ENCODE measurements at places on chromosomes 11 and 22.
A peak's percentile ranks its signal among the peaks of the same experiment; 100 is the strongest.

- DNase-seq: no peak
These were observed 144.5 kb downstream of the CCDC34 start for GRCh38 chr11:27218421-27219038.

DNA sequence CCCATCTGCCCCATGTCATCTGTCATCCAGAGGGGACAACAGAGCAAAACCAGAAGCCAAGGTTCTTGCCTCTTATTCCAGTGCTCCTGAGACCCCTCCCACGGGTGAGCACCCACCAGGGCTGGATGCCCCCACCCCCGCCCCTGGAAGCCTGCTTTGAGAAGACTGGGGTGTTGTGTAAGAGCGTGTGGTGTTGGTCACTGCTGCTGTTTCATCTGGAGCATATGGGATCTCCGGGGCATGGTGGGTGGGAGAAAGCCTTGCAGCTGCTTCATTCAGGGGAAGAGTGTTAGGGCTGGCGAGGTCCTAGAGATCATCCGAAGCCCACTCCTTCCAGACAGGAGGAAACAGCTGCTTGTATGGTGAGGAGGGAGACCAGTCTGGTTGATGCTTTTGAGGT, 54.1 kb downstream of the CHRDL2 start:
- DNase-seq: no peak

- DNase-seq: no peak
These were observed 8.0 kb downstream of the MYH9 start for GRCh38 chr22:36379593-36380361.

DNA sequence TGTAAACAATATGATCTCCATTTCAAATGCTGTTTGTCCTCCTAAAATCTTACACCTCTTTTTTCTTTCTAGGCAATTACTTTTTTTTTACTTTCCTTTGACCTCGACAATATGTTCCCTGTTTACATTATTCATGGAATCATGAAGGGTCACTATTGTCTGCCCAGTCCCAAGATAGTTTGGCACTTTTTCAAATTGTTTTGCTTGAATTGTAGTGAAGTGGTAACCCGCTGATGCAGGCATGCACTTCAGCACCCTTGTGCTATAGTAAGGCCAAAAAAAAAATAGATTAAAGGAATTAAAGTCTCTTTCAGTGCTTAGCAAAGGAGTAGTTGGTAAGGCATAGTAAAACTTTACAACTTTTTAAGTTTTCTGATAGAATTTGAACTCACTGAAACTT, 90.9 kb downstream of the PAX6 start:
- DNase-seq: peak; percentile 36

DNA sequence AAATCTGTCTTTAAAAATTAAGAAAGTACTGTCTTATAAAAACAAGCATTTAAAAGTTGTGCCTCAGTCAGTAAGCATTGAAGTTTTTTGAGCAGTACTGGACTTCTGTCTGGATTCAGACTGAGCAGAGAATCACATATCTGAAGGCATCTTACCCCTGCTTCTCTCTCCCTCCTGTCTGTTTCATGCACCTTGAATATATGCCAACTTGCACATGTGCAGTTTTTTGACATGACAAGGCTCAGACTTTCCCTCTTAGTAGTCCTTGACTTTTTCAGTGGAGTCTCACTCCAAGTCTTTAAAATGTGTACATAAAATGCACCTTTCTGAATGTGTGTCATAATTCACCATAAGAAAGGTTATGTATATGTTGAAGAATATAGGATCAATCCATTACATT, 19.8 kb downstream of the SPECC1L start:
- no peak for DNase-seq

DNA sequence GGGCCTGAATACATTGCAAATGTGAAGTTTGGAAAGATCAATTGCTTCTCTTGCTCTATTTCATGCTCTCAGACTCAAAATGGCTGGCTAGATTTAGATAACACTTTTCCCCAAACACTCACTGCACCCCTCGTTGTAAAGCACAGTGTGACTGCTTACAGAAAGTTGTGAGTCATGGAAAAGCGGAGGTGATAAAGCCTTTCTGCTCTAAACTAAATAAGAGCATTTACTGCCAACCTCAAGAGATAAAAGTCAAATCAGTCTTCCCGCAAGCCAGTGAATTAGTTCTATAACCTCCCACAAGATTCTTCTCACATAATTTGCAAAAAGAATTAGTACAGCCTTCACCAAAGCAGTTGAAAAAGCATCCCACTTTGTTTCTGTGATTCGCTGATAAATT, 168.7 kb downstream of the WT1 start:
- no peak for DNase-seq

DNA sequence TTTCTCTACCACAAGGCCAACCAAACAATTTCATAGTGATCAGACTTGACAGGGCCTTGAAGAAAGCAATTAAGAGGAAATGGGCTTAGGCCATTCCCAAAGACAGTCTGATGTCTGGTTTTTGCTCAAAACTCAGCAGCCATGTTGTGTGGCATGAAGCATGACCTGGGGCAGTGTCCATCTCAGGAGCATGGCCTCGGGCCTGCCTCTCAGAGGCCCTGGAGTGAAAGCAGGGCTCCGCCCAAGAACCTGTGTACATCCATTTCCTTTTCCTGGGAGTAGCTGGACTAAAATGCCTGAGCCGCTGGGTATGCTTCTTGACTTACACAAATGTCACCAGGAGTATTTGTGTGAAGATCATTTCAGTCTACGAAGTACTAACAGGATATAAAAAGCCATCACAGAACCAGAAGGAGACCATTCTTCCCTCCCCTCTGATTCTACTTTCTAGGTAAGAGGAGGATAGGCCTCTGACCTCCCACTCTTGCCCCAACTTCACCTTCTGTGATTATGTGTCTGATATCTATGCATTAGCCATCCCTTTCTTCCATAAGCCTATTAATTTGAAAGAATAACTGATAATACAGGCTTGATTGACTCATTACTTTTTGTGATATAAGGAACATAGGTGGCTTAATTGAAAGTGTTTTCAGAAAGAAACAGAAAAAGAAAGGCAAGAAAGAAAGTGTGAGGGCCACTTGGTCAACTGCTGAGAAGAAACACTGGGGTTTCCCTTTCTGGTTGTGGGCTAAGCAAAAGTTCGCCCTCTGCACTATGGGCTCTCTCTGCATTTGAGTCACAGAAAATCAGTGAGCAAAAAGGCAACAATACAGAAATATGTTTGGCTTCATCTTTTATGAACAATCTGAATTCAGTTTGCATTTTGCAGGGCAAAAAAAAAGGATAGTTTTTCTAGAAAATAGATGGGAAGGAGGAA, 188.6 kb upstream of the MTMR2 start:
- DNase-seq: no peak

GRCh38 chr22:44219101-44219870, 38.6 kb downstream of the PARVG start:
- DNase-seq: no peak

- DNase-seq: peak; percentile 52
These were observed 16.1 kb downstream of the DGCR2 start for GRCh38 chr22:19105867-19106802.

DNA sequence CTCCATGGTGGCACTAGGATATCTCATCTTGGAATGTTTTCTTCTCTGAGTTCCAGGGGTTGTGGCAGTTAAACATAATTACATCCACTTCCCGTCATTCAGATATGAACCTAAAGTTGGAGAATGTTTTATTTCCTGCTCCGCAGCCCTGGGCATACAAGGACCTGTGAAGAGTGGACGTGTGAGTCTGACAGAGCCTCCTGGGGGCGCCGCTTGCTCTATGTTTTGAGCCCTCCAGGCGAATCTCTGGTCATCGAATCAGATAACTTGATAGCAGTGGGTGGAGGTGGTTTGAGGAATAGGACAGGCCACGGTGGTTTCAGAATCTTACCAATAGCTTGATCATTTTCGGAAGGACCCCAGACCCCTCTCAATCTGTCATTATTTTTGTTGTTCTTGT, 174.2 kb downstream of the NTM start:
- peak; percentile 50 for DNase-seq

GRCh38 chr11:11167806-11168205, 185.2 kb downstream of the CSNK2A3 start:
- no peak for DNase-seq

DNA sequence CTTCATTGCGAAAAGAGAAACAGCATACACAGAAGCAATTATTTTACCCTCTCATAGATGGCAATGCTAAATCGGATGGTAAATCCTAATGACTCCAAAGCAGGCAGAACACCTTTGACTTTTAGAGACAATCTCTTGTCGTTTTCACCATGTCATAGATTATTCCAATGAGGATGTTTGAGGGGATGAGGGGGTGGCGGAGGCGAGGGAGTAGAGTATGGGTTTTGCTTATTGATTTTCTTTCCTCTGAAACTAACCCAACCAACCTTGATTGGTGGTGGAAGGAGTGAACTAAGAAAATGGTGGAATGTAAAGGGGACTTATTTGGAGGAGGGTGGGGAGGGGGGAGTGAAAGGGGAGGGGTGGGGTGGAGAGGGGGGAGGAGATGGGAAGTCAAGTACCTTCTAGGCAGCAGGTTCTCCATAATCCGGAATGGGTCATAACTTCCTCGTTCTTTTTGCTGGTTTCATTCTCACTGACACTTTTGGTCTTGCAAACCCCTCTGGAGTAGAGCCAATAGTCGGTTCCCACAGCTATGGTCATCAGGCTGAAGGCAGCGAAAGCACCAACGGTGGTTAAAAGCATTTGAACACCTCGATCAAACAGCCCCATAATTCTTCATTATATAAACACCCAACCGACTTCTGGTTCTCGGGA, 1.5 kb downstream of the CACNG2 start:
- DNase-seq: no peak

- peak; percentile 7 for DNase-seq
These were observed 9.9 kb upstream of the MICALL1 start for GRCh38 chr22:37896181-37896592.

GRCh38 chr22:47357086-47357485, 594.6 kb downstream of the TBC1D22A start:
- no peak for DNase-seq

GRCh38 chr11:86395061-86395551, 20.4 kb downstream of the CCDC81 start:
- peak; percentile 44 for DNase-seq

GRCh38 chr22:41915786-41916493, 1.1 kb upstream of the SHISA8 start:
- DNase-seq: no peak

DNA sequence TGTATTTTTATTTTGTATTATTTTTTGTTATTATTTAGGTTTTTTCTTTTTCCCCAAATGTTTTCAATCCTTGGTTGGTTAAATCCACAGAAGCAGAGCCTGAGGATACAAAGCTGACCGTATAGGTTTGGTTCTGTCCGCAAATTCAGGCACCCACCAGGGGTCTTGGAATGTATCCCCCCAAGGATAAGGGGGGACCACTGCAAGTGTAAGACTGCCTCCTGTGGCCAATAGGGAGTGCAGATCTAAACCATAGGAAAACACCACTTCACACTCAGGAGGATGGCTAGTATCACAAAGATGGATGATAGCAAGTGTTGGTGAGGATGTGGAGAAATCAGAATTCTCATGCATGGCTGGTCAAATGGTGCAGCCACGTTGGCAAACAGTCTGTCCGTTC, 20.0 kb downstream of the CPT1A start:
- peak; percentile 52 for DNase-seq

DNA sequence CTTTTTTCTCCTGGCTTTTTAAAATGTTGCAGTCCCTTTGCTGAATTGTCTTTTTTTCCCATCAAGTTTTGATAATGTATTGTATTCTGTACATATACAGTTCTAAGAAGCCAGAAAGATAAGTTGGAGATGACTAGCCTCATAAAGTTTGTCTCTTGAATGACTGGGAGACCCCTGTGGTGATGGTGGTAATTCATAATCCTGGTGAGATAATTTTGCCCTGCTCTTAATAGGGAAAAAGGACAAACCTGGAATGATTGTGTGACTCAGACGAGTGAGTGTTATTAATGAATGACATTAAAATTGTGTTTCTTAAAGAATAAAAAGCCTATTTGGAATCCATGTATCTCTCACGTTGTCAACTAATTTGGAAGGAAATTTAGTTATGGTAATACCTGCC, 1.2 kb downstream of the HIKESHI start:
- no peak for DNase-seq

DNA sequence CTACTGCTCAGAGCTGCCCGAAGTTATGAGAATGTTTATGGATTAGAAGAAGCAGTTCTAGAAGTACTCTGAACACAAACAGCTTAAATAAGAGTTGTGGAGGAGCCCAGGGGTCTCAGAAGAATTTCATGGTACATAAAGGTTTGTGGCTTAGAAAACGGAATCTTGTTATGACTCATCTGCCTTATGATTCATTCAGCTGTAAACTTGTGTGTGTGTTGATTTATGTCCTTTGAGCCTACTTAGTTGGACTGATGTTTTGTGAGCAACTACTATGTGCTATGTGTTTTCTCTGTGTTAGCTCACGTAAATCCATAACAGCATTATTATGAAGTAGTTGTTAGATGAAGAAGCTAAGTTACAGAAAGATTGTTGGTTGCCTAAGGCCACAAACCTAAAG, 203.7 kb downstream of the PGR start:
- DNase-seq: no peak

DNA sequence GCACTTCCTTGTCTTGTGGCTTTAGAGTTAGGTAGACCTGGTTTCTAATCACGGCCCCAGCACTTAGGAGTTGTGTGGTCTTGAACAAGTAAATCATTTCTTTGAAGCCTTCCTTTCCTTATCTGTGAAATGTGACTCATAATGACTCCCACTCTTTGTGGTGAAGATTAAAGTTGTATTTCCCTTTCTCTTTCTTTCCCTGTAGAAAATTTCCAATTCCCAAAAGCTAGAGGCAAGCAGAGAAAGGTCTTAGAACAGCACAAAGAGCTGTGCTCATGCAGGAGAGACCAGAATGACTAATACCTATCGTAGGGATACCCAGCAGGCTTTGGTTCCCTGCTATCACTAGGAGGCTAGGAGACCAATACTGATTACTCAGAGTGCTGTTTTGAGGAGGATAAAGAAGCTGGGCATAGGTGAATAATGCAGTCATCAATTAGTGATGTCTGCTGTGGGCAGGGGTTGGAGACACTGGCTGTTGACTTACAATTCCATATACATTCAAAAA, 270.7 kb upstream of the SYN3 start:
- no peak for DNase-seq

GRCh38 chr11:85835729-85836128, 19.5 kb upstream of the CCDC83 start:
- DNase-seq: no peak

- no peak for DNase-seq
These were observed 162.7 kb upstream of the SORL1-AS1 start for GRCh38 chr11:121615501-121615900.

- no peak for DNase-seq
These were observed 35.6 kb downstream of the FBLN1 start for GRCh38 chr22:45538281-45538680.

GRCh38 chr11:76701294-76702040, 30.9 kb upstream of the LRRC32 start:
- peak; percentile 26 for DNase-seq

- no peak for DNase-seq
These were observed 1.5 kb downstream of the LRFN4 start for GRCh38 chr11:66858186-66858938.

All from iPS-NIHi11 (cell line).